ENCODE measurements at places on chromosomes 3 and 15.

DNA sequence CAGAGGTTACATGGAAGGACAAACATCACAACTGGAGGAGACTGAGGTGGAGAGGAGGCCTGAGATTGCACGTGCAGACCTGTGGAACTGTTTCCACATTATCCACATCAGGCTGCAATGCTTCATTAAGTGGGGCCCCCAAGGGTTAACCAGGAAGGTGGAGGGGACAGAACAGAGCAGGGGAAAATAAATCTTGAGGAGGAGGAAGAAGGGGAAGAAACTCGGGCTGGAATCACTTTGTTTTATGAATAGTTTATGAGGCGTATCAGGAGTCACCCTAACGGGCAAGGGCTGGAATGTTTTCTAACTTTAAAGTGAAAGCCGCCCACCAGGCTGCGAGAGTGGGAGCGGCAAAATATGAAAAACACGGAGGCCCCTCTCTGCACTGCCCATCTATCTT, 154.9 kb downstream of the WNT5A start:
- DNase-seq = no peak

GRCh38 chr3:136247855-136248590, 2.1 kb upstream of the PCCB start:
- no peak for DNase-seq

- DNase-seq = no peak
Observed at GRCh38 chr3:45772341-45773035, 23.8 kb downstream of the SLC6A20 start.

GRCh38 chr15:51097553-51098330, 3.0 kb upstream of the TNFAIP8L3 start:
- DNase-seq = no peak

DNA sequence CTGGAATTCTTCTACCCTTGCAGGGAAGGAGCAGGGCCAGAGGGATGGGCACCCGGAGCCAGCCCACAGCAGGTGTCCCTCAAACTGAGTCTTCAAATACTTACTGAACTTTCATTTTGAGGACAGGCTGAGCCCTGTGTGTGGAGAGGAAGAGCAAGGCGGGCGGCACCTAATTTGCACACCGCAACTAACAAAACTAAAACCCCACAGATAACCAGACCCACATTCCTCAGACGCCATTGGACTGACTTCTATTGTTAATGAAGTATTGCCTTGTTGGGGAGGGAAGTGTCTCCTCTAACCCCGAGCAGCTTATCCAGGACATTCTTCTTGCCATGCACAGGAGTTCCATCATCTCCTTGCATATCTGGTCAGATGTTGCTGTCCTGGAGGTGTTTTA, 105.2 kb upstream of the NR2E3 start:
- no peak for DNase-seq

DNA sequence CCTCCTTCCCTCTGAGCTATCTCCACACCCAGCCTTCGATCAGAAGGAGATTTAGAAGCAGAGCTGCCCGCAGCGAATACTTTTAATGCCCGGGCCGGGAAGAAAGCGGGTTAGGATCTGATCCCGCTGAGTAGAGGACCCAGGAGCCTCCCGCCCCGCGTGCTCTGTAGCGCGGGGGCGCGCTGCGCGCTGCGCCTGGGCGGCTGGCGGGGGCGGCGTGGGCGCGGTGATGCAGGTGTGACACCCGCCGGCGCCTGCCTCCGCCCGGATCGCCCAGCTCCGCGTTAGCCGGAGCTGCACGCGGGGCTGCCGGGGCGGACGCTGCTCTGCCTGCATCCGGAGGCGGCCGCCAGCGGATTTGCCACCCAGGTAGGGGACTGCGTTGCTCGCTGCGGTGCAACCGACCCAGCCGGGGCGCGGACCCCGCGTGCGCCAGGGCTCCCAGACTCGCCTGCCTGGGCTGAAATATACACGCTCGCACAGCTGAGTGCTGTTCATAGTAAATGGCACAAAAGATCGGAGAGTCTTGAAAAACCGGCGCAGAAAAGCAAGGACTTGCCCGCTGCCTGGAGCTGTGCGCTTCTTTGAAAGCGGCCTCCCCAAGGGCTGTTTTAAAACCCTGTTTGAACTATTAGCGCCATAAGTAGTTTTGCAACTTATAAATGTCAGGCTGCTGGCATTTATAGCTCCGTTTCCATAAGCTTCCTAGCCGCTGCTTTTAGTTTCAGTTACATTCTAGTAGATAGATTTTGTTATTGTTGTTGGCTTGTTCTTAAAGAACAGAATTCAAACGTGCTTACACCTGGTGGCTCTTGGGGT, at the start of gene SV2B:
Gene SV2B (plus strand): TSS at position 263 of the 819 bp plus-strand sequence. CDS start 126,007 bp downstream, outside the sequence.
- peak; percentile 44 for DNase-seq

- no peak for DNase-seq
Observed at GRCh38 chr3:107928084-107928445, 162.8 kb downstream of the CD47 start.

DNA sequence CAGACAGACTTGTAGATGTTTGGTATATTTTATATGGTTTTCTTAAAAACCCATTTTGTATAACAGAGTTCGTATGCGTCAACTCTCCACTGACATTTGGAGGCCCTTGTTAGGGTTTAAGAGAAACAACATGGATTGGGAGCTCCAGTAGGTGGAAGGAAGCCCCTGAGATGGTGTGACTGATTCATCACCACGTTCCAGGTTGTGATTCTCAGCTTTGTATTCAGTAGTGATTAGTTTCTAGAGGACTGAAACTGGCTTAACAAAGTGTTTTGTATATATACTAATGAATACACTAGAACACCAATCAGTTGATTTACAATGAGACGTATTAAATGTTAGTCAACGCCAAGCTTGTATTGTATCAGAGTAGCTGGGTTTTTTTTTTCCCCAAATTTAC, 33.9 kb downstream of the SNRK start:
- DNase-seq = no peak

DNA sequence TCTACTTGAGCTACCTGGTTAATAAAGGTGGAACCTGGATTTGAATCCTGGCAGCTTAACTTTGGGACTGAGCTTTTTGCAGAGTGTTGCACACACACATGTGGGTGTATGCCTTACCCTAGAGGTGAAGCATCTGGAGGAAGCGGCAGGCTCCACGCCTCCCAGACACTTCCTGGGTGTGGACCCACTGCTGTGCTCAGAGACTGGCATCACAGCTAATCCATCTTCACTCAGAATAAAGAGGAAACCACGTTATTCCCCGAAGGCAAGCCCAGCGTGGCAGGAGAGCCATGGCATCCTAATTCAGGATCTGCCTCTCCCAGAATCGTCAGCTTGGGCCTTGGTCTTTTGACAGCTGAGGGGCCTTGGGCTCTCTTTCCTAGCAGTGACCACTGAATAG, 25.5 kb downstream of the CCDC13 start:
- no peak for DNase-seq

GRCh38 chr3:154274348-154274747, 49.9 kb downstream of the DHX36 start:
- DNase-seq = no peak

All from germinal center (tissue), 1 donor.